ENCODE measurements at places on chromosomes 7 and 10.

DNA sequence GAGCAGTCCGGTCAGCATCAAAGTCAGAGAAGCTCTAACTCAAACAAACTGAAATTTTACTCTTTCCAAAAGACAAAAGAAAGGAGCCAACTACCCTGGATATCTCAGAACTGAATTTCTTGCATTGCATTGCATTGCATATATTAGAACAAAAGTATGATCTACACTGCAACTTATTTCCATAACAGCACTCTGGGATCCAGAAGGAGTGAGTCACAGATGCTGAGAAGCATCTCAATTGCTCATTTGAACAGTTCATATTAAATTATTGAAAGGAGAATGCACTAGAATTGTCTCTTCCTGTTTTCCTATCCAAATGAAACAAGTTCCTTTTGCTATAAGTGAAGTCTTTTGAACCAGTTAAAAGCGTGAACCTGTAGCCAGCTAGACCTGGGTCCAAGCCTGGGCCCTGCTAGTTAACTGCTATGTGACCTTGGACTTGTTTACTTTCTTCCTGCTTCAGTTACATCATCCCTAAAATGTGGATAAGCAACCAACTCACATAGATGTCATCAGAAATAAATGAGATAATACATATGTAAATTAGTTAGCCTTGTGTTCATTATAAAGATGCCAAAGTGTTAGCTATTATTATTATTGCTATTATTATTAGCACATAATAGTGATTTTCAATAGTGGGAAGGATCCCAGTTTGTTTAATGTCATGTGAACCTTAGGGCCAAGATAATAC, 184.1 kb downstream of the CREB5 start:
- DNase-seq, result no peak

DNA sequence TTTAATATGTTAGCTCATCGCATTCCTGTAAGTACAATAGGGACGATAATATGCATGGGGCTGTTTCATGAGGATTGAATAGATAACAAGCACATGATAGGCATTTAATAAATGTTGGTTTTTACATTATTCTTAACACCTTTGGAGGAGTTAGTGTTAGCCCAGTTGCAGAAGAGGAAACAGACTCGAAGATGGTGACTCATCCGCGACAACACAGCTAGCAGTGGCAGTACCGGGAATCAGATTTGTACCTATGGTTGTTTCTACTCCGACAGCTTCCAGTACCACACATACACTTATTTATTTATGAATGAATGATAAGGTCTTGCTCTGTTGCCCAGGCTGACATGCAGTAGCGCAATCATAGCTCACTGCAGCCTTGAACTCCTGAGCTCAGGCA, 2.9 kb downstream of the LRMDA start:
- no peak for DNase-seq

DNA sequence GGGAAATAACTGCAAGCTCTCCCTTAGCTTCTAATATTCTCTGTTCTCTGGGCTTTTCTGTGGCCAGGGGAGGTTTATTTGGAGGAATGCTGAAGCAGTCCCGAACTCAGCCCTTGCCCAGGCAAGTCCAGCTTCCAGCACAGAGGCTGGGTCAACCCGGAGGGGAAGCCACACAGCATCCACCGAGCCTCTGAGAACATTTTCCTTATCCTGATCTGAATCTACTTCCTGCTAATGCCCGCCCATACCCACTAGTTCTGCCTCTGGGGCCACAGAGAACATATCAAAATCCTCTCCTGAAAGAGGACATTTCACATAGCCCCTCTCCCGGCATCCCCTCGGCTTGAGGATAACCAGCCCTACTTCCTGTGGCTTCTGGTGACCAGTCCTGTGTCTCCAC, 31.1 kb downstream of the SH3PXD2A start:
- no peak for DNase-seq

- no peak for DNase-seq
Observed at GRCh38 chr10:107144490-107144889, 20.0 kb downstream of the SORCS1 start.

DNA sequence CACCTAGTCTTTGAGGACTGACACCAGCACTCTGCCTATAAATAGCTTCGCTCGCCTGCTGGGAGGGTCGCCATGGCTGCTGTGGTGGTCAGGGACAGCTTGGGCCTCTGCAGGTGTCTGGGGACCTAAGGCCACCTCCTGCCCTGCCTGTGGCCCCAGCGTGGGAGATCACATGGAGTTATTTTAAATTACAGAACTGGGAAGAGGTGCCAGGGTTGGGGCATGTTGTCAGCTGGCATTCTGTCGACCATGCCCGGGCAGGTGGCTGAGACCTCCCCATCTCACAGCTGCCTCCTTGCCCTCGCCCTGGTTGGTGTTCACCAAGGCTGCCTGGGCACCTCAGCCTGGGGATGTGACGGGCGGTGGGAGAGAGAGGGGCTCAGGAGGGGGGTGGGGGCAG, 18.1 kb downstream of the SHH start:
- no peak for DNase-seq

GRCh38 chr10:82922046-82922445, 1047.1 kb downstream of the NRG3 start:
- no peak for DNase-seq

- DNase-seq, result no peak
Observed at GRCh38 chr10:9786101-9786500, 1231.6 kb upstream of the CELF2 start.

- DNase-seq, result no peak
Observed at GRCh38 chr7:25460433-25460832, 232.1 kb upstream of the NPVF start.

DNA sequence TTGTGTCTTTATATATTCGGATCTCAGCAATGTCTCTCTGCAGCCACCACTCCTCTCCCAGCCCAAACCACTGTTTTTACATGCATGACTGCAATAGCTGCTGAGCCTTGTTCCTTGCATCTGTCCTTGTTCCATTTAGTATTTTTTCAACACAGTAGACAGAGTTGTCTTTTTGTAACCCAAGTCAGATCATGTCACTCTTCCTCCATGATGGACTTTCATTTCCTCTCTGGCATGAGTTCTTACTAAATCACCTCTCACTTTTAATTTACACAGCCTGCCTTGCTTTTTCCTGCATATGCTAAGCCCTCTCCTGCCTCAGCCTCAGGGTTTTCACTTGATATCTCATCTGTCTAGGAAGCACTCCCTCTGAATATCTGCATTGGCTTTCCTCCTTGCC, 353.2 kb downstream of the HGF start:
- DNase-seq, result no peak

DNA sequence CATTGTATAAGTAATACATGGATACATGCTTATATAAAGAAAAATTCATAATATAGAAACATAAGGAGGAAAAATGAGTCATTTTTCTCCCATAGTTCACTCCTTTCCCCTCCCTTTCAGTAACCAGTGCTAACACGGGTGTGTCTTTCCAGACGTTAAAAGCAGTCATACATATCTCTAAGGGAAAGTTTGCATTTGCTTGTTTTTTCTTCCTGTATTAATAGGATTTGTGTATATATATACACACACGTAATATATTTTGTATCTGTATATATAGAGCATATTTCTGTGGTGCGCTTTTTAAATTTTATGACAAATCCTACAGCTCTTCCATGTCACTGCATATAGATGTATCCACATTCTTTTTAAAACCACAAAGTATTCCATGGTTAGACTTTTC, 78.8 kb downstream of the RALA start:
- no peak for DNase-seq

DNA sequence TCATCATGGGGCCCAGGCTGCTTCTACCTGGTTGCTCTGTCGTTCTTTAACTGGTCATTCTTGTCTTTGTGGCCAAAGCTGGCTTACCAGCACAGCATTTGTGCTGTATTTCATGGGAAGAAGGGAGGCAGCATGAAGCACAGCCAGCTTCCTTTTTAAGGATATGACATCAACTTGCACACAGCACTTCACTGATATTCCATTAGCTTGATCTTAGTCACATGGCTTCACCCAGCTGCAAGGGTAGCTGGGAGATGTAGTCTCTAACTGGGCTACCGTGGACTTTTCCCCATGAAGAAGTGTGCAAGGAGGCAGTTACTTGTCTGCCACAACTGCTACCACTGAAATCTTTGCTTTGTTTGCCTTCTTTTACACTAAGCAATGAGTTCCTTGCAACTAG, 525.2 kb downstream of the LRMDA start:
- no peak for DNase-seq

DNA sequence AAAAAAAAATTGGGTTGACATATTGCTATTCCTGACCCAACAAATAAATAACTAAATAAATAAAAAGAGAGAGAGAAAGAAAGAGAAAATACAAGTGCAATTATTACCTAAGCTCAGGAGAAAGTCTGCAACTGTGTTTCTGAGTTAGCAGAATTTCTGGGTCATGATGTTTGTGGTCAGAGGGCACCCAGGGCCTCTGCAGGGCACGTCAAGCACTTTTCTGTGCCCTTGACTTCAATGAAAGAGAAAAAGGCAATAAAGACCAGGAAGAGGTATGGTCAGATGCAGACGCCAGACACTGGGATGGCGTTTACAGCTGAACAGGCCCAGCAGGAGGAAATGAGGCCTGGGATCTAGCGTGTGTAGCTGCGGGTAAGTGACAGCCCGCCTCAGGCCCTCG, 160.9 kb upstream of the GDF10 start:
- DNase-seq, result no peak

- no peak for DNase-seq
Observed at GRCh38 chr10:49220679-49221078, 32.5 kb upstream of the TMEM273 start.

- no peak for DNase-seq
Observed at GRCh38 chr7:29282819-29283414, 88.3 kb downstream of the CHN2 start.

DNA sequence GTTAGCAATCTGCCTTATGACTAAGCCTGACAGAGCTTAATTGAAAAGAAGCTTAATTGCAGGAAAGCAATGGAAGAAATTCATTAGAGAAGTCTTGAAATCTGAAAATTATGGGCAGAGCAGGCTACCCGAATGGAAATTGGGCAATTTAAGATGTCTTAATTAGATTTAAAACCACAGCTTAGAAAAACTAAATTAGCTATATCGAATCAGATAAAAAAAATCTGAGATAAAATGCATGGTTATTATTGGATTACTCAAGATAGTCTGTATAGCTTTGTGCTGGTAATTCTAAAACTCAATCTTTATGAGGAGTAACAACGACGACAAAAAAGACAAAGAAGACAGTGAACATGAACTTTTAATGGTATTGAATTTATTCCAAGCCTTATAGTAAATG, 248.1 kb upstream of the LRRN3 start:
- DNase-seq, result no peak

- no peak for DNase-seq
Observed at GRCh38 chr7:73359746-73360375, 31.9 kb downstream of the FKBP6 start.

GRCh38 chr10:110034596-110034995, 26.8 kb downstream of the ADD3 start:
- DNase-seq, result no peak

- DNase-seq, result no peak
Observed at GRCh38 chr10:89627830-89628229, 17.2 kb downstream of the PANK1 start.

DNA sequence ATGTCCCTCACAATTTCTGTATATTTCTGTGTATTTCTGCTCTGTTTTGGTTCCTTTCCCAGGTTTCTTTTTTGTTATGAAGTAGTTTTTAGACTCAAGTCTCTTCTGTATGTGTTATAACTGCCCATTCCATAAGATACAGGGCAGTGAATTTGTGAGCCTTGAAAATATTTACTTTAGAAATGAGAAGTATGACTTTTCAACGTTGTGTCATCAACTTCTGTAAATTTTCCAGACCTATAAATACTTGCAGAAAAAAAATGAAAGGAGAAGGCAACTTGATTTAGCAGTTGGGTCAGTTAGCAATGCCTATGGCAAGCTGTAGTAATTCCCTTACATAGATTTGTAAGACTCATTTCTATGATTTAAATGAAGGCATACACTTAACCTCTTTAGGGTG, 11.5 kb downstream of the EGFR start:
- no peak for DNase-seq

All from activated CD4-positive, alpha-beta T cell treated with anti-CD3 and anti-CD28 coated beads for 24 hours (primary cell).